ENCODE measurements at places on chromosomes 5 and 9.

DNA sequence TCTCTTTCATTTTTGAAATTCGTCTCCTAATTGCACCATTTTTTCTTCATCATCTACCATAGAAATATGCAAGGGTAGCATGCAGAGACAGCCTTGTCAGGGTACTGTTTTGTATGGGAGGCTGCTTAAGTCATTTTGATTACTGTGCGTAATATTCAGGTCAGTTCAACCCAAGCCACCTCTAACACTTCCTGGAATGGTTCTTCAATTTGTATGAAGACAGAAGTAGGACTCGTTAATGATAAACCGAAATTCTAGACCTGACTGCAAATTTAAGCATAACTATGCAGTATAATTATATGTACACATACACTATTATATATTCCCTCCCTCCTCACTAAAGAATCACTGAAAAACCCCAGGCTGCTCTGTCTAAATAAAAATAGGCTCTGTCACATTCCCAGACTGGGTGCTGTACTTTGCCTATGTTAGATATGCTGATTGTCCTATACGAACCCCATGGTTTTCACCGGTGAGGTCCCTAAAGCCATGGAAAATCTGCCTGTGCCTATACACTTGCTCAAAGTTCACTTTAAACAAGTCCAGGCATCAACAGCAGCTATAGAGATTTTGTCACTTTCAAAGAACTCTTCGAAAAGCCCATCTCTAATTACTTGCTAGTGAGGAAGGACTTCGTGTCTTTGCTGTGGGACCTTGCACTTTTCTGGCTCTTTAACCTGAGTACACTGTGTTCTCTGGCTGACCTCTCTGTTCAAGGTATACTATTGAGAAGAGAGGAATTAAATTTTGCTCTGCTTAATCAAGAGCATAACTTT lies 352.1 kb upstream of the CD180 start:
- no peak for DNase-seq

- no peak for DNase-seq
Observed at GRCh38 chr9:9410736-9411135, 1202.1 kb downstream of the PTPRD start.

GRCh38 chr9:72888943-72889342 lies 63.9 kb downstream of the ALDH1A1 start:
- no peak for DNase-seq

GRCh38 chr5:44332285-44332971 lies 56.8 kb downstream of the FGF10 start:
- DNase-seq: peak; percentile 73

GRCh38 chr9:123338710-123339665 lies 17.0 kb upstream of the CRB2 start:
- DNase-seq: no peak

GRCh38 chr9:72012646-72013045 lies 47.8 kb downstream of the C9orf57 start:
- DNase-seq: peak; percentile 25

GRCh38 chr9:83544002-83544698 lies 5.9 kb upstream of the FRMD3 start:
- peak; percentile 80 for DNase-seq

DNA sequence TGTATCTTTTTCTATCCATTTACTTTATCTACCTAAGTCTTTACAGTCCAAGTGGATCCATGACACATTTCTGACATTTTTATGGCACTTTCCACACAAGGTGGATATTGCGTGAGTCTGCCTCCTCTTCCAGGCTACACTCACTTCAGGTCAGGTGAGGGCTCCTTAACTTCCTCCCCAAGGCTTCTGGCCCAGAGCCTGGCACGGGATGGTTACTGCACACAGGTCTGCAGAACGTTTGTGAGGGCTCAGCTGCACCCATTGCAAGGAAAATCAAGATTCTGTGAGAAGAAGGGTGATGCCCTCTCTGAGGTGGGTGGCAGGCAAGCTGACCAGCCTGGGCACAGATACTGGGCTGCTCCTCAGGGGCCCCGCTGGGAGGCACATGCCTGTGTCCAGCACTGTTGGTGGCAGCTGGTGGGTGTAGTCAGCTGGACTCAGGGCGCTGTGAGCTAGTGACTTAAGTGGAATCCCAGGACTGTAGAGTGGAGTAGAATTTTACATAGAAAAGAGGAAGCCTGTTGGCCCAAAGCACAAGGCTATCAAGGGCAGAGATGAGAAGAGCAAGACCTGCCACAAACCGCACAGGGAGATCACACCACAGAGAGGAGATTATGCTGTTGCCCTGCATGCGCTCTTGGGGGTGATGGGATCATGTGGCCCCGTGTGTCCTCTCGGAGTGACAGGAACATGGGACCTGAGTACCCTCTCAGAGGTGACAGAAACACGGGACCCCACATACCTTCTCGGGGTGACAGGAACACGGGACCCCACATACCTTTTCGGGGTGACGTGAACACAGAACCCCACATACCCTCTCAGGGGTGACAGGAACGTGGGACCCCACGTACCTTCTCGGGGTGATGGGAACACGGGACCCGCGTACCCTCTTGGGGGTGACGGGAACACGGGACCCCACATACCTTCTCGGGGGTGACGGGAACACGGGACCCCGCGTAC lies 21.3 kb downstream of the AHRR start:
- no peak for DNase-seq

GRCh38 chr5:126753227-126753626 lies 23.7 kb upstream of the LMNB1 start:
- no peak for DNase-seq

- DNase-seq: no peak
Observed at GRCh38 chr5:73380710-73381589, 67.6 kb downstream of the FOXD1 start.

DNA sequence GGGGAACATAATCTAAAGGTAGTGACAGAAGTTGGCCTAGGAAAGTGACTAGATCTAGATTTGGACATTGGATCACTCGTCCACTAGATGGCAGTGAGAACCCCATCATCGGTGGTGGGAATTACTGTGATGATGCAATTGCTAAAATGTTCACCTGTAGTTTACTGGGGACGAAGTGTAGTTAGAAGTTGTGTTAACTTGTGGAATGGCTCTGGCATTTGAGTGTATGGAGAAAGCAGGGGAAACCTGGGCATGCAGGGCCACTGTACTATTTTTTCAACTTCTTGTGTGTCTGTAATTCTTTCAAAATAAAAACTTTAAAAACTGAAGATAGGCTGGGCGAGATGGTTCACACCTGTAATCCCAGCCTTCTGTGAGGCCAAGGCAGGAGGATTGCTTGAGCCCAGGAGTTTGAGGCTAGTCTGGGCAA lies 75.5 kb downstream of the PHAX start:
- DNase-seq: peak; percentile 79

- DNase-seq: no peak
Observed at GRCh38 chr9:79977074-79977435, 405.3 kb downstream of the TLE4 start.

DNA sequence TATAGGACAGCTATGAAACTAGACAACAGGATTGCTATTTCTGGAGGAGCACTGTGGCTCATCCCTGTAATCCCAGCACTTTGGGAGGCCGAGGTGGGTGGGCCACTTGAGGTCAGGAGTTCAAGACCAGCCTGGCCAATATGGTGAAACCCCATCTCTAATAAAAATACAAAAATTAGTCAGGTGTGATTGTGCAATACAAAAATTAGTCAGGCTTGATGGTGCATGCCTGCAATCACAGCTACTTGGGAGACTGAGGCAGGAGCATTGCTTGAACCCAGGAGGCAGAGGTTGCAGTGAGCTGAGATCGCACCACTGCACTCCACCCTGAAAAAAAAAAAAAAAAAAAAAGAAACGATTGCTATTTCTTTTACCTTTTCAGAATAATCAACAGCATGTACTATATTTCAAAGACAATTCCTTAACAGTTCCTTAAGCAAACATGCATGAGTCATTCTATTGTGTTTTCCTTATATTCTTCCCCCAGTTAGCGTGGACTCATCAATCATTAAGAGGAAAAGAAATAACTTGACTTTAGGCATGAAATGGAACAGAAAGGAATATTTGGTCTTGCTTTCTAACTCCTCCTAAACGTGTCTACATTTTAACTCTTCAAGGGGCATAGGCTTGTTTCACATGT lies 162.6 kb downstream of the TAF11L14 start:
- no peak for DNase-seq

- peak; percentile 80 for DNase-seq
Observed at GRCh38 chr9:73149371-73150067, 2.1 kb upstream of the ANXA1 start.

DNA sequence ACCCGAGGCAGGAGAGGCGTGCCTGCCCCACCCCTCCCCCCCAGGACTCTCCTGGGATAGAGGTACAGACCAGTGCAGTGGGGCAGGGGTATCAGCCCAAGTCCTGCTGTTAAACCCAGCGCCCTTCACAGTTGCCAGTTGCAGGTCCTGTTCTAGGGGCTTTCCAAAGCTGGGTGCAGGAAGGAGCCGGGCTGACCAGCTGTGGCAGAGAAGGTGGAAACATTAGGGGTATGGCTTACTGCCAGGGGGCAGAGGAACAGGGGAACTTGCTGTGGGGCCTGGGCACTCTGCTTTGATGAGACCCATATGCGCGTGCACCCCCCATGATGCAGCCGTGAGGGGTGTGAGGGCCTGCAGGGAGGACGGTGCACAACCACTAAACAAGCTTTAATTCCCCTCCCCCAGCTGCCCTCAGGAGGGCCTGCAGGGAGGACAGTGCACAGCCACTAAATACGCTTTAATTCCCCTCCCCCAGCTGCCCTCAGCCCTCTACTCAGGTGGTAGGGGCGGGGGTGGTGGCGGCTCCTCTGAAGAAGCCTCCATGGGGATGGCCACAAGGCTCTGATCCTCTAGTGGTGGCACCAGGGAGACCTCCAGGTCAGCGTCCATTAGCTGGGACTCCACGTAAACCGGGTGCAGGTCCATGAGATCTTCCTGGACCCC lies 766 bp upstream of the LRRC26 start:
- no peak for DNase-seq

GRCh38 chr9:2506321-2506720 lies 115.3 kb upstream of the VLDLR start:
- no peak for DNase-seq

DNA sequence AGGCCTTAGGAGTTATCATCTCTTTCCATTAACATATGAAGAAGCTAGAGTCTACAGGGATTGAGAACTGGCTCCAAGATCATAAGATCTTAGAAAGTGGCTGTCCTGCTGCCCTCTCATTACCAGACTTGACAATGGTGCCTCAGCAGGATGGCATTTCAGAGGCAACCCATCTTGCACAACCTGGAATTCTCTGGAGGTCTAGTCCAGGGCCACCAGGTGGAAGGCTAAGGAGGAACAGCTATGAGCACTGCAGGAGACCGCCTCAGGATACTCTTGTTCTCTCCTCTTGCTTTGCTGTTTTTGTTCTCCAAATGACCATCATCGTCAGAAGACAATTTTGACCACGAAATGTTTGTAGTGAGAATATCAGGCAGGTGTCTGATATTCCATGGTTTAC lies 322.6 kb downstream of the FBXL17 start:
- no peak for DNase-seq

- no peak for DNase-seq
Observed at GRCh38 chr5:10235350-10235749, 14.3 kb downstream of the ATPSCKMT start.

GRCh38 chr5:5182508-5183188 lies 42.5 kb downstream of the ADAMTS16 start:
- DNase-seq: no peak

DNA sequence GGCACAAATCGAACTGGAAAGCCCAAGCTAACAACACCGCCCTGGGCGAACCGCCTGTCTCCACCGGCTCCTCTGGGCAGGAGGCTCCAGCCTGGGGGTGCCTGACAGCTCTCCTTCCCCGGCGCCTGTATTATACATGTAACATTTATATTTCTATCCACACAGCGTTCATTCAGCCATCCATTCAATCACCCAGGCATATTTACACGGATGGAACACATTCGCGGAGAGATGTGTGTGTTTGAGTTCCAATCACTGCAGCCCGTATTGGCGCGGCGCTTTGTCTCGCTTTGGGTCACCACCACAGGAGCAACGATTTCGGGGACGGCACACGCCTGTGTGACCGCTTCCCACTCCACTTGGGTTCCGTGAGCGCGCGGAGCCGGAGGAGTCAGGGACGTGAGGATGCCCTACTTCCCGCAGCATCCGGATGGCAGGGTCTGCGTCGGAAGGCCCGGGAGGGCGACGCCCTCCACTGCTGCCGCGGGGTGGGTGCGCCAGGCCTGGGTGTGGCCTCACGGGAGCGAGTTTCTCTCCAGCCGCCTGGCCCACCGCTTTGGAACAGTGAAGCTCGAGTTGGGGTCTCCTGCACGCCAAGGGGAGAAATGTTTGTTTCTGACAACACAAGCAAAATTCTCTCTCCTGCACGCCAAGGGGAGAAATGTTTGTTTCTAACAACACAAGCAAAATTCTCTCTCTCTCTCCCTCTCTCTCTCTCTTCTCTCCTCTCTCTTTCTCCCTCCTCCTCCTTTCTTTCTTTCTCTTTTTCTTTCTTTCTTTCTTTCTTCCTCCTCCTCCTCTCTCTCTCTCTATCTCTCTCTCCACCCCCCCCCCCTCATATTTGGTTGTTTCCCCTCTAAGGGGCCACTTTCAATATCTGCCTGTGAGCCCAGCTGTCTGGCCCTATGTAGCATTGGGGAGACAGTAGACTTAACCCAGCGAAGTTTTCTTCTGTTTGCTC lies 1.1 kb upstream of the SV2C start:
- no peak for DNase-seq

DNA sequence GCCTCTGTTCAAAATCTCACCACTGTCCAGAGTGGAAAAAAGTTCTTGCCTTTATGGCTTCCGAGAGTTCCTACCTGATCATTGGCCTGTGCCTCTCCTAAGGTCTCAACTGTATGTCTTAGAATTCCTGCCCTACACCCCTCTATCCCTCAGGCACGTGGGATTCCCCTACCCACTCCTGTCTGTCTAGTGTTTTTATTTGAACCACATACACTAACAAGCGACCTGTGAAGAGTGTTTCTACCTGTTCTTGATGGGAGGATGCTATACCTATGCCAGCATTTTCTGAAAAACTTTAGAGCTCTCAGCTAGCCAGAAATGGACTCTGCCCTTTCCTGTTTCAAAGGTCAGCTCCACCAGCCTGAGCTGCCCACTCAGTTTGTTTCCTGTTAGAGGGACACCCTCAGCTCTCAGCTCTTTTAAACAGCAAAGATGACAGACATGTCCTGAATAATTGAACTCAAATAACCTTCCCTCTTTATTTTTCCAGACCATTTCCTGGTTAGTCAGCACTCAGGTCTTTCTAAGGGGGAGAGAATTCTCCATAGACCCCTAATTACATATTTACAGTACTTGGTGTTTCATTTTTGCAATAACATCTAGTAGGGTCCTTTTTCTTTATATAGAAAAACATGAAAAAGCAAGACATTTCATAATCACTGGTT lies 214.8 kb downstream of the AOPEP start:
- DNase-seq: peak; percentile 69

DNA sequence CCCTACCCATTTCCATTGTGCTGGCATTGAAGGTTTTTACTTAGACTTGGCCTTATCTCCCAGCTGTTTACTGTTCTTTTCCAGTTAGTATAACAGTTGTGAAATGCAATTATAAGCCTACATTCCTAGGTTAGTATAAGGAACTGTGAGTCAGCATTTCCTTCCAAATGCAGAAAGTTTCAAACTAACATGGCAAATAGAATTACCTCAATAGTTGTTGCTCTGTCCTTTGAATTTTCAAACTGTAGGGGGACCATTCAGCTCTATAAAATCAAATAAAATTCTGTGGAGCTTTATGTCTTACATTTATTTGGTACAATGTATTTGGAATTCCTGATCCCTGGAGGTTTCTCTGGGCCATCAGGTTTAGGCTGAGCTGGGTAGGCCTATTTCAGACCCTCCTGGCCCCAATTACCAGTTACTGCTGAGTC lies 47.2 kb downstream of the ARHGEF28 start:
- peak; percentile 67 for DNase-seq

GRCh38 chr5:44178414-44178813 lies 210.8 kb downstream of the FGF10 start:
- no peak for DNase-seq

GRCh38 chr5:137119321-137119720 lies 379.8 kb downstream of the SPOCK1 start:
- DNase-seq: no peak
